ENCODE measurements at places on chromosomes 3 and 15. TPM values are rescaled to one million over a fixed set of nuclear protein-coding genes. Genes with fewer than 3 reads are reported as not detected.

Gene HRG
- total RNA-seq: not detected

Gene GNB4
- total RNA-seq: 35.8 TPM

Gene PLSCR5
- total RNA-seq: not detected

Gene ZIC4
- not detected for total RNA-seq

Gene CYP1A2
- not detected for total RNA-seq

Gene TMC3
- total RNA-seq: not detected

Gene C3orf20
- total RNA-seq: not detected

Gene DOCK3
- total RNA-seq: 0.15 TPM

Gene PYGO1
- total RNA-seq: 0.53 TPM

Gene GHSR
- total RNA-seq: not detected

Gene DHFR2
- total RNA-seq: 3.4 TPM

Gene LYZL4
- not detected for total RNA-seq

Gene LTK
- 0.73 TPM for total RNA-seq

Gene SMAD6
- total RNA-seq: 25.6 TPM

Measured in mammary microvascular endothelial cell (primary cell).